NCI-H446 (cell line): ENCODE measurements at places on chromosomes 12 and 14.

DNA sequence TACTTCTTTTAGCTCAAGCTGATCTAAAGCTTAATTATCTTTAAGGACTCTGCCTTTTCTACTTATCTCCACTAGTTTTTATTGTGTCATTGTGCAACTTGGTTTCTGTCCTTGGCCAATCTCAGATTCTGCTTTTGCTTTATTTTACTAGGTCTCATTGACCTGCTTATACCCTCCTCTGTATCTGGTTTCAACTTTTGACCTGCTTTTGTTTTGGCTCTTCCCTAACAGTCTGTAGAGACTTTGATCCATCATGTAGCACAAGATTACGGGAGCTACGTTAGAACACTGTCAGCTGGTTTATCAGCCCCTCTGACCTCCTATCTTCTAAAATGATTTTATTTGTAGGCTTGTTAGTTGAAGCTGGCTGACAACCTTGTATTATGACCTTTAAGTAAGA is 43.6 kb downstream of the ZCRB1 start:
- DNase-seq = no peak

GRCh38 chr14:101920271-101920670 is 44.1 kb upstream of the DYNC1H1 start:
- no peak for DNase-seq

DNA sequence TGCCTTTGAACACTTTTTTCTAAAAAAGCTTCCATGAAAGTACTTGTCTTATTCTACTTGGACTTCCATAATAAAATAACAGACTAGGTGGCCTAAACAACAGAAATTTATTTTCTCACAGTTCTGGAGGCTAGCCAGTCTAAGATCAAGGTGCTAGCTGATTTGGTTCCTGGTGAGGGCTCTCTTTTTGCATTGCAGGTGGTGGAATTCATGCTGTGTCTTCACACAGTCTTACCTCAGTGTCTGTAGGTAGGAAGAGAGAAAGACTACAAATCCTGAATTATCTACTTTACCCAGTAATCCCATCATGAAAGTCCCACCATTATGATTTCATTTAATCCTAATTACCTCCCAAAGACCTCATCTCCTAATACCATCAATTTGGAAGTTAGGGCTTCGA is 356.0 kb downstream of the NAV3 start:
- no peak for DNase-seq

GRCh38 chr12:1083889-1084262 is 92.9 kb downstream of the ERC1 start:
- DNase-seq = peak; percentile 80

GRCh38 chr14:103155010-103155409 is 31.7 kb downstream of the TNFAIP2 start:
- no peak for DNase-seq

DNA sequence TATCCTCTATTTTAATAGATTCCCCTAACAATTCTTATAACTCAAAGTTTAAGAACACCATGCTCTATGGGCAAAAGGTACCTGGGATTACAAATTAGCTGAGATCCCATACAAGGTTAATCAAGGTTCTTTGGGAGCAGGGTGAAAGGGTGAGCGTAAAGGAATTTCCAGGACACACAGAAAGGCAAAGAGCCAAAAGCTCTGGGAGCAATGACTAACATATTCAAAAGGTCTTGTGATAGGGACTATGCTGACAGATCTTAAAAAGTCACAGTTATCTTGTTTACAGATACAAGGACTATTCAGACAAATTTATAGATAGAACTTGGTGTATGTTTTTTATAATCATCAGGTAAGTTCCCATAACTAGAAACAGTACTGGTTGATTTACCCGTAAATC is 19.5 kb upstream of the PPFIBP1 start:
- DNase-seq = no peak

GRCh38 chr12:54419088-54419887 is at the start of gene ITGA5:
TSS of gene ITGA5 (minus strand) at chr12:54419266. CDS start at chr12:54419198, 68 bp downstream.
- peak; percentile 11 for DNase-seq

- no peak for DNase-seq
Observed at GRCh38 chr12:102462795-102463465, 17.4 kb downstream of the IGF1 start.

DNA sequence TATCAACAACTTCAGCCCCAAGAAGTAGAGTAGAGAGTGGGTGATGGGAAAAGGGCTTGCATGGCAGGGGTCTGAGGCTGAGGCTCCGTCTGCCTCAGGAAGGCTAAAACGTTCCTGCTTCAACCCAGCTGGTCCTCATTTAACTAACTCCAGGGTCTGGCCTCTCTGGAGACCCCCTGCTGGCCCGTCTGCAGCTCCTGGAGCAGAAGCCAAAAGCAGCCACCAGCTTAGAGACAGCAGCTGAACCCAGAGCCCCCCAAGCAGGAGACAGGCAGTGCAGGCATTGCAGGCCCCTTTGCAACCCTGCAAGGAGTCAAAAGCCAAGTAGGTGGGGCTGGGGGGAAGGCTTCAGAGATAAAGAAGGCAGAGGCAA is 25.1 kb upstream of the LTBP2 start:
- DNase-seq = peak; percentile 50

DNA sequence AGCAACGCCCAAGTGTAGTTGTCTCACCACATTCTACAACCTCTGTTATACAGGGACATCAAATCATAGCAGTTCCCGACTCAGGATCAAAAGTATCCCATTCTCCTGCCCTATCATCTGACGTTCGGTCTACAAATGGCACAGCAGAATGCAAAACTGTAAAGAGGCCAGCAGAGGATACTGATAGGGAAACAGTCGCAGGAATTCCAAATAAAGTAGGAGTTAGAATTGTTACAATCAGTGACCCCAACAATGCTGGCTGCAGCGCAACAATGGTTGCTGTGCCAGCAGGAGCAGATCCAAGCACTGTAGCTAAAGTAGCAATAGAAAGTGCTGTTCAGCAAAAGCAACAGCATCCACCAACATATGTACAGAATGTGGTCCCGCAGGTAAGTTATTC is 123.0 kb downstream of the ARID2 start:
- no peak for DNase-seq

DNA sequence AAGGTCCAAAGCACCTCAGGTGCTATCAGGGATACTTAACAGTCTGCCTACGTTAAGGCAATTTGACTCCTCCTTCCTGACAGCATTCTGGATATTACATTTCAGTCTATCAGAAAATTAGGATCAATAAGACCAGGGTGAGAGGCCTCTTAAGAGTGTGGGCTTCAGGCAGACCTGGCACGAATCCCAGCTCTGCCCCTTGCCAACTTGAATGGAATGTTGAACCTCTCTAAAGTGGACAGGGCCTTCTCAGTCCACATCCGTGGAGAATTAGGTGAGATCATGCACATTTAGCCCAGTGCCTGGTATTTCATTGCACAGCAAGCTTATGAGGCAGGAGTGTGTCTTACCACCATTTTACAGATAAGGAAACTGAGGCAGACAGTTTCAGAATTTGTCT is 25.9 kb downstream of the DCAF4 start:
- no peak for DNase-seq

GRCh38 chr12:121144416-121144914 is 11.8 kb downstream of the P2RX7 start:
- no peak for DNase-seq

DNA sequence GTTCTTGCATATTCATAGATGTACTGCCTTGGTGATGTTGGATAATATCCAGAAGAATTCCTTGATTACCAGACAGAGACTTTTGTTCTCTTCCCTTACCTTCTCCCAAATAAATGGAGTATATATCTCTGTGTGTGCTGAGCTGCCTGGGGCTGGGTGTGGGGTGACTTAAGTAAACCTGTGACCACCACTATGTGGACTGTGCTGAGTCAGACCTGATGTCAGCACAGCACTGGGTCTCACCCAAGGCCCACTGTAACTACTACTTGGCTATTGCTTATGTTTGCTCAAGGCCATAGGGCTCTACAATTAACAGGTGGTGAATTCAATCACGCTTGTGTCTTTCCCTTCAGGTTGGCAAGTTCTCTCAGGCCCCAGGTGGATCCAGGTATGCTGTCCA is 145.7 kb upstream of the MDGA2 start:
- DNase-seq = no peak

- DNase-seq = no peak
Observed at GRCh38 chr12:67991158-67991557, 1.9 kb downstream of the IFNG-AS1 start.

GRCh38 chr14:68176687-68177086 is 357.1 kb downstream of the RAD51B start:
- no peak for DNase-seq

GRCh38 chr14:105944632-105945610 is 418.5 kb downstream of the TMEM121 start:
- peak; percentile 20 for DNase-seq

DNA sequence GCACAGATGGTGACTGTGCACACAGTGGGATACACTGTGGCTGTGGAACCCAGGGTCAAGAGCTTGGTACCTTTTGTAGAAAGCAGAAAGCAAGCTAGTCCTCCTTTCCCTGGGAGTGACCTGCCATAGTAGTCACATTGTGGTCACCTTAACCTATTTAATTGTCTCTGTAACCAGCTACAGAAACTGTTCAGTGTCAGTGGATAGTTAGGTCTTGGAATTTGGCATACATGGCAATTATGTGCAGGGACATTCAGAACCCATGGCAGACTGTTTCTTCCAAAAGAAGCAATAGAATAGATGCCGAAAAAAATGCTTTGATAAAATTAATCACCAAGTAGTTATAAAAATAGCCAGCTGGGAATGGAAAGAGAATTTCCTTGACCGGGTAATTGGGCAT is 30.4 kb downstream of the PPHLN1 start:
- no peak for DNase-seq

GRCh38 chr14:46596236-46596635 is 55.3 kb downstream of the RPL10L start:
- no peak for DNase-seq

DNA sequence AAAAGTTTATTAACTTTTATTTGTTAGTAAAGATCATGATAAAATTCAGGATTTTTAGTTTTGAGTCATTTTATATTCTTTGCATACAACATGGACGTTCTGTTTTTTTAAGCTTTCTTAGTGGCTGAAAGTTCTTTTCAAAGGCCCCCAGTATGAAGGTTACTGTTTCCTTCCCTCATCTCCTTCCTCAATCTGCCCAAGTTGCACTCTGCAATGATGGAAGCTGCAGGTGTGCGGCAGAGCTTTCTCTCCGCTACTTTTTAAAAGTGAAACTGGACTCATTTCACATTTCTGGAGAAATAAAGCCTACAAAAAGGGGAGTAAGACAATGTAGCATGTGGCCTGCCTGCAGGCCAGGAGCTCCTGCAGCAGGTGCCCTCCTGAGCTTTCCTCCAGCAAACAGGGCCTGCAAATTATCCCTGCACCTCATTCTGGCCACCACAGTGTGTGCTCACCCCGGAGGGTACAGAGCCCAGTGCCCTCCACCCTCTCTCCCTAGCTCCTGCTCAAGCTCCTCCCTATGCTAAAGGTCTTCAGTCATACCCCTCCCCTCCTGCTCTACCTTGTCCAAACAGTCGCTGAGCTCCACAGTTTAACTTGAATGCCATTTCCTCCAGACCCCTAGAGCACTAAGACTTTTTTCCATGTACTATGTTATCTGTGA is 78.9 kb downstream of the SETD3 start:
- DNase-seq = no peak

- DNase-seq = no peak
Observed at GRCh38 chr12:118589162-118589561, 212.8 kb downstream of the SUDS3 start.

GRCh38 chr14:40119321-40119720 is 687.1 kb upstream of the FBXO33 start:
- peak; percentile 4 for DNase-seq

DNA sequence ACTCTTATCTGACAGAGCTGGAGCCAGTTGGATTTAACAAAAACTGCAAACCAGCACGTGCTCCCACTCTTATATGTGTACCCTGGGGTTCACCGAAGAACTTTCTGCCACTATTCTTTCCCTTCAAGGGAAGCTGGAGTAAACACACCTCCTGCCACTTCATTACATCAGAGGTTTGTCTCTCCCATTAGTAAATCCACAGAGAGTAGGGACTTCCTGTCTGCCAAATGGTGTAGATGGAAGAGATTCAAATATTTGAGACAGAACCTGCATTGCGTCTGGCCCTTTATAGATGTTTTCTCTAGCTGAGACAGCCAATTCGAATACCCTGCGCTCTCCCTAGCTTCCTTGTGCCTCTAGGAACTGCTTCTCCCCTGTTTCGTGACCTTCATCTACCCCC is 29.1 kb upstream of the AEBP2 start:
- no peak for DNase-seq

DNA sequence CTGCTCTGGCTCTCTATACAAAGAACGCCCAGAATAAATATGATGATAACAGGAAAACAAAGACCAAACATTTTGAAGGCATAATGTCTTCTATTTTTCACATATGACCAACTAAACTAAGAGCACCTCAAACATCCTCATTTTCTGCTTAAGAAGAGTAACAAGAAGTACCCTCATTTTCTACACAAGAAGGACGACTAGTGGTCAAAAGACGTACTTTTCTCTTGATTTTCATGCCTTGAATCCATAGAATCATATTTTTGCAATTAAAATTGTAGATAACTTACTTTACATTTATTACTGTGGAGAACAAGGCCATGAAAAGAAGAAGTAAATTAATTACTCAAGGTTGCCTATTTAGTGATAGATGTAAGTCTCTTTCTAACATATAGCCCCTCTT is 358.6 kb downstream of the DUSP6 start:
- peak; percentile 41 for DNase-seq

GRCh38 chr12:1949771-1950470 is 31.5 kb upstream of the CACNA2D4 start:
- DNase-seq = no peak
